ENCODE measurements at places on chromosomes 12 and 14.

DNA sequence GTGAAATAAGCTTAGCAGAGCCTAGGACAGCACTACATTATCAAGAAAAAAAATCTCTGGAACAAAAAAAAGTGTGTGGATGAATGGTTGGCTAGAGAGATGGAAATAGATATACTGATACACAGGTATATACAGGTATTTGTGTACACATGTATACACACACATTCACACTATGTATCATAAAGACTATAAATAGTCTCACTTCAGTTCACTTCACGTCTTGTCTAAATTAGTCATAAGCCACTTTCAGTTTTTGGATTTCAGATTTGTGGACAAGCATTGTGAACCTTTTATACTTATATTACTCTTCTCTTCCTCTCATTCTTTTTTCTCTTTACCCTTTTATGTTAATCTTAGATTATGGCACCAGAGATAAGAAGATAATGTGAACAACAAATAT, 41.8 kb upstream of the SLC6A15 start:
- no peak for DNase-seq

- no peak for DNase-seq
These were observed 31.9 kb upstream of the PAPOLA start for GRCh38 chr14:96470331-96470730.

DNA sequence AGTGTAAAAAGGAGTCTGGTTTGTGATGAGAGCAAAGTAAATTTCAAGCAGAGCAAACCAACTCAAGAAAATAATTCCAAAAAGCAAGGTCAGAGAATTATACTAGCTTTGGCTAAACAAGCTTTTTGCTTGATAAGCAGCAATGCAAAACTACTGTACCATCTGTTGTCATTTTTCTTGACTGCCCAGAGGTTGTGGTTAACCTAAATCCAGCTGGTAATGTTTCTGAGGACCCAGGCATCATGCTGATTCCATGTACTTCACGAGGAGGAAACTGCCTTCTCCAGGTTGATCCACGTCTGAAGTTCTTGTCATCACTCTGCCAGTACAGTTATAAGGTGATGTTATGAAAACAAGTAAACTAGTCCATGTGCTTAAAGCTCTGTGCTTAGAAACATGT, 185.2 kb downstream of the ACSS3 start:
- peak; percentile 10 for DNase-seq

DNA sequence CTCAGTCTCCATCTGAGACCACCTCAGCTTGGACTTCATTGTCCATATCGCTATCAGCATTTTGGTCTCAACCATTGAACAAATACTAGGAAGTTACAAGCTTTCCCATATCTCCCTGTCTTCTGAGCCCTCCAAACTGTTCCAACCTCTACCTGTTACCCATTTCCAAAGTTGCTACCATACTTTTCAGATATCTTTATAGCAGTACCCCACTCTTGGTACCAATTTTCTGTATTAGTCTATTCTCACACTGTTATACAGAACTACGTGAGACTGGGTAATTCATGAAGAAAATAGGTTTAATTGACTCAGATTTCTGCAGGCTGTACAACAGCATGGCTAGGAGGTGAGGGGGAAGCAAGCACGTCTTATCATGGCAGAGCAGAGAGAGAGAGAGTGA, 53.8 kb downstream of the PRKCH start:
- no peak for DNase-seq

DNA sequence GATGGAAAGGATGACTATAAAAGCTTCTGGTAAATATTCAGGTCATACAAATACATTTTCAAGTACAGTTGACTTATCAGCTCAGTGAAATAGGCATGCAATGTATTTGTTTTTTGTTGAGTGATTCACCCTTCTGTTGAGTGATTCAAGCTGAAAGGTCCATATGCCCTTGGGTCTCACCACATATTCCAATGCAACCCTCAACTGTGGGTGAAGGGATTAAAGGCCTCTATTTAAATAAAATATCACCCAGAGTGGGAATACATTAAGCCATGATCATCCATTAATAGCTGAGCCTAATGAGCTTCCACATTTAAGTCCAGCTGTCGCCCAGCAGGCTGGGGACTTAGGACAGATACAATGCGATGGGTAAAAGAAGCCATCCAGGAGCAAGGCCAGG, 120.2 kb downstream of the CRACR2A start:
- no peak for DNase-seq

DNA sequence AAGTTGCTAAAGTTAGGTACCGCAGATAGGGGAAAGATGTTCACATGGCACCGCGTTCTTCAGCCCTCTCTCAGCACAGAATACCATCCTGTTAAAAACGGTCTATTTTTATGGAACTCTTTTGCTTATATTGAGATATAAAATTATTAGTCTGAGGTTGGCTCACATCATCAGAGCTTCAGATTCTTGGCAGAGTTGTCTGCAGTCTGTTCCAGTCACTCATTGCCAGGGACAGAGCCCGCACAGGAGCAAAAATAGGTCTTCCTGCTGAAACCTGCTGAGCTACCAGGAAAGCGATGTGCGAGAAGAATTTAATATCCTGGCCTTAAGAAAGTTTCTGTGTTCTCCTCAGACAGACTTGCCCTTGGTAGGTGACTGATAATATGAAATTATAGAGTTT, 249.8 kb downstream of the VRK1 start:
- no peak for DNase-seq

GRCh38 chr12:122999196-122999946, 18.9 kb downstream of the ARL6IP4 start:
- no peak for DNase-seq

DNA sequence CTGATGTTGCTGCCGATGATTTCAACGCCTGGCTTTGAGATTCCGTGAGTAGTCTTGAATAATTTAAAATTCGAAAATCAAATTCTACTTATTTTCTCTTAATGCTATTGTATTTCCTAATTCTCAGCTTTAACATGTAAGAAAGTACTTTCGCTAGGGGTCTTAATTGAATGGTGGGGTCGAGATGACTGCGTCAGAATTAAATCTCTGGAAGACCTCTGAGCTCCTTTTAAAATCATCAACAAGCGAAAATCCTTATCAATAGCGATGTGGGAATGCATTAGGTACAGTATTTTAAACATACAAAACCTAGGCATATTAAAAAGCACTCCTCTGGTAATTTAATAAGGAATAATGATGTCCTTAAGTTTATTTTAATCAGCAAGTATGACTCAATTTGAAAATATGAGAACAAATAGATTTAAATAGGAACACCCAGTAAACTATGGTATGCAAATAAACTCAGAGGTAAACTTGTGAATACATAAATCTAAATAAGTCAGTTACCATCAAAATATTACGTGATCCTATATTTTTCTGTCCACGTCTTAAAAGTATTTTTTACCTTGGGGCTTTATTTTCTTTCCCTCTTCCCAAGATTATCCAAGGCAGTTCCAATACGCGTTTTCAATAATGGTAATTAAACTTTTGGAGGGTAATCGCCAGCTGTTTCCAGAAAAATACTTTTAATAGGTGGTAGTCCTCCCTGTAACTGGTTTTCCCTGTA, 1.4 kb downstream of the FOXA1 start:
- DNase-seq: no peak

DNA sequence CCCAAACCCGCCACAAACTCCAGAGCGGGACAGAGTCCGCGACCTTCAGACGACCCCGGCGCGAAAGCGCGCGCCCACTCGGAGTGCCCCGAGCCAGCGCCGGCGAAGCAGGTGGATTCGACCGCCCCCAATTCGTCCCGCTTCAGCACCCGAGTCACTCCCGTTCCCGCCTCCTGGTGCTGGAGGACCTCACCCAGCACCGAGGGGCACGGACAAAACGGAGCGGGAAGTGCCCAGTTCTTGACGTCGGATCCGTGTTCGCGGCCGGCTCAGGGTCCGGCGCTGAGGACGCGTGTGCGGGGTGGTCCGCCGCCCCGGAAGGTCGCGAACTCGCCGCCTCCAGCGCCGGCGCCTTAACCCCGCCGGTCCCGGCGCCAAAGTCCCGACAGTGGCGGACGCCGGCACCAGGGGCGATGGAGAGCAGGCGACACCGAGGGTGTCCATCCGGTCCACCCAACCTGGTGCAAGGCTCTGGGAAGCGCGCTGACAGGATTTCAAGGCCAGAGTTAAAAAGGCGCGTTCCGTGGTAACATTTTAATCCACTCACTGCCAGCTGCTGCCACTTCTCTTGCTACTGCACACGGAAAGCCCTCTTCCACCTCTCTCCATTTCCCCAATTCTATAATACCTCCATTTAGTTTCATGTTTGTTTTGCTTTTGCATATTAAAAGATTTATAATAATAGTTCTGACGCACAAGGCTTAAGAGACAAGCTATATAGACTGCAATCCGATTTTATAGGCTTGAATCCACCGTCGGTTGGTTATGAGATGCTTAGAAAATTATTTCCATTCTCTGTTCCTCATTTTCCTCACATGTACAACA, 240.0 kb upstream of the CPNE8 start:
- DNase-seq: no peak

DNA sequence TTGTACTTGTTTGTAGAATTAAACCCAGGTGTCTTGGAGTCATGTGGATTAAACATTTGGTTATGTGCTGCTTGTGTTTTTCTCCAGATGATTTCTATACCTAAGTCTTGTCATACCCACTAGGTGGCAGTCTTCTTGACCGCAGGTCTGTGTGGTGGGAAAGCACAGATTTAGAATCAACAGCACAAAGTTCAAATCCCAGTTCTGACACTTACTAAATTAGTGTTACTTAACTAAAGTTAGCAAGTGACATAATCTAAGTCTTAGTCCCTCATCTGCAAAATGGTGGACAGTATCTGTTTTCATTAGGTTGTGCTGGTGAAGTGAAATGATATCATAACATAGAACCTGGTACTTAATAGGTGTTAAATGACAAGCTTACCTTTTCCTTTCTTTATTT, 151.0 kb upstream of the ARHGAP5 start:
- DNase-seq: peak; percentile 43

- DNase-seq: no peak
These were observed 419.5 kb downstream of the TMEM121 start for GRCh38 chr14:105945896-105946295.

- DNase-seq: no peak
These were observed 30.1 kb upstream of the TBC1D30 start for GRCh38 chr12:64794305-64794704.

- no peak for DNase-seq
These were observed 135.2 kb downstream of the DACT1 start for GRCh38 chr14:58772794-58773620.

GRCh38 chr12:132379996-132380395, 50.6 kb upstream of the GALNT9 start:
- DNase-seq: no peak

DNA sequence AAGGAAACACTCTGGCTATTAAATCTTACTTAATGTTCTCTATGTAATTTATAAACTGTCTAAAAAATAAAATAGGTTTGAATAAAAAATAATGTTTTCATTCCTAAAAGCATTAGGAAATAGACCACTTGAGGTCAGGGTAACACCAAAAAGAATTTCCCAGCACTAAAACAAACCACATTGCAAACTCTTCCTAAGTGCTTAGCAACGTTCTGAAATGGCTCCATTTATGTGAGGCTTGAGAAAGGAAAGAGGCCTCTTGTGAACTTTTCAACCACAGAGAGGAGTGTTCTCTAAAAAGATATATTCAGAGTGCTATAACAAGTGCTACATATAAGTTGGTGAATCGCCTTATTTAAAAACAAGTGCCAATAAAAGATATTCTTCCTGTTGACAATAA, 42.7 kb downstream of the ALX1 start:
- no peak for DNase-seq

GRCh38 chr12:46832130-46832704, 6.4 kb upstream of the SLC38A4 start:
- no peak for DNase-seq

DNA sequence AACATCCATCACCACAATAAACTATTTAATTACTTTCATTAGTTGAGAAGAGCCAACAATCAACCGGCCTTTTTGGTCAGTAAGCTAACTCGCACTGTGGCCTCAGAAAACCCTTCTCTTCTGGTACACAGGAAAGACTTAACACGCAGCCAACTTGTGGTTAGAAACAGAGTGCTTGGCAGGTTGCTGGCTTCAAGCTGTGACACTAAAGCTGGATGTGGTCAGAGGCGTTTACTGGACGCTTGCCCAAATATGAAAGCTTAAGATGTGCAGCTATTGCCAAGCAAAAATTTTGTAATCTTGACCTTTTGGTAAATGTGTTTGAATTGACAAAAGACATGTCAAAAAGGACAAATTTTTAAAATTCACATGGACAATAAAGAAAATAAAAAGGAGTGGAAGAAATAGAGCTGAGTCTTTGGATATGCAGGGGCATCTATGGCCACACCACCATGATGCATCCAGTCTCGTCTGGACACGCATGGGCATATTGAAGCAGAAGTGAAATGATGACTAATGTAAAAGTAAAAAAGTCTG, 2.6 kb upstream of the KLRK1 start:
- no peak for DNase-seq

DNA sequence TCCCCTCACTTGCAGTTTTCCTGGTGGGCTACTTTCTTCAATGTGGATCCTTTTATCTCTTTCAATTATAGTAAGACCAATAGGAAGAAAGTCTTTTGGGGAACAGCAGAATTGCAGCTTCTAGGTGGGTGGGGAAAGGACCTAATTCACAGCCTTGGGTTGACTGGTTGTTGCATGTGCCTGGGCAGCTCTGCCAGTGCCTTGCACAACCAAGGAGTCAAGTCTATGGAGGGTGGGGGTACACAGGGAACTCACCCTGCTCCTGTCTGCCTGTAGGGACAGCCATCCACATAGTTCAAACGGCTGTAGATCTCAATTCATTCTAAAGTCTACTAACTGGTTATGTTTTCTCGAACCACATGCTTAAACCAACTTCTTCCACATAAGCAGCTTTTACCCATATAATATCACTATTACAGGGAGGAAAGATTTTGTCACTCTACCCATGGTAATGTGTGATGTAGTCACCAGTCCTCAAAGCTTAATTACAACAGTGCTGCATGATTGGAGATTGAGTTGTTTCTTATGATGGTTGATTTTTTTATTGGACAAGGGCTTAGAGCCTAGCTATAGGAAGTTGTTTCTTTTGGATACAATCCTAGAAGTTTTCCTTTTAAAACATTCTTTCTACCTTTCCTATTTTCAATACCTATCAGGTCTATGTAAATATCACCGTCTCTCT, 117.7 kb upstream of the FRMD6 start:
- DNase-seq: no peak

- DNase-seq: no peak
These were observed 142.0 kb upstream of the FSCB start for GRCh38 chr14:44649061-44649460.

DNA sequence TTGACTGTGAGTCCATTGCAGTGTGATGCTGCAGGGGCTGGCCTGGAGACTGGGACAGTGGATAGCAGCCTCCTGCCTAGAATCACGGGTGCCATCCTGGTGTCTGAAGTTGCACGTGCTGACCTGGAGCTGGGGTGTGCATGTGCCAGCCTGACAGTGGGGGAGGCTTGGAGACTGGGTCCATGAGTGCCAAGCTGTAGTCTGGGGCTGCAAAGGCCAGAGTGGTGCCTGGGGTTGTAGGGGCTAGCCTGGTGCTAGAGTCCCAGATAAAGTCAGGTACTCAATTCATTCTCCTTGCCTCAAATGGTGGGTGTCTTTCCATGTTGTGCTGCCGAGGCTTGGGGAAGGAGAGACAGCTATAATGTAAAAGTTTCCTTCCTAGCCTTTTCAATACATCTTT, 181.9 kb upstream of the NPAS3 start:
- DNase-seq: no peak

- DNase-seq: no peak
These were observed 33.0 kb downstream of the RASSF9 start for GRCh38 chr12:85803231-85803630.

GRCh38 chr14:34299360-34299759, 162.7 kb downstream of the SPTSSA start:
- no peak for DNase-seq

- no peak for DNase-seq
These were observed 89.5 kb upstream of the NOVA1 start for GRCh38 chr14:26687301-26687837.
